ENCODE measurements at places on chromosomes 12 and 14. TPM values are rescaled to one million over a fixed set of nuclear protein-coding genes. Genes with fewer than 3 reads are reported as not detected.
A peak's percentile ranks its signal among the peaks of the same experiment; 100 is the strongest.

The RPS6KA5 gene
- 0.86 TPM for total RNA-seq

The KLRF1 gene
- total RNA-seq = 0.32 TPM

DNA sequence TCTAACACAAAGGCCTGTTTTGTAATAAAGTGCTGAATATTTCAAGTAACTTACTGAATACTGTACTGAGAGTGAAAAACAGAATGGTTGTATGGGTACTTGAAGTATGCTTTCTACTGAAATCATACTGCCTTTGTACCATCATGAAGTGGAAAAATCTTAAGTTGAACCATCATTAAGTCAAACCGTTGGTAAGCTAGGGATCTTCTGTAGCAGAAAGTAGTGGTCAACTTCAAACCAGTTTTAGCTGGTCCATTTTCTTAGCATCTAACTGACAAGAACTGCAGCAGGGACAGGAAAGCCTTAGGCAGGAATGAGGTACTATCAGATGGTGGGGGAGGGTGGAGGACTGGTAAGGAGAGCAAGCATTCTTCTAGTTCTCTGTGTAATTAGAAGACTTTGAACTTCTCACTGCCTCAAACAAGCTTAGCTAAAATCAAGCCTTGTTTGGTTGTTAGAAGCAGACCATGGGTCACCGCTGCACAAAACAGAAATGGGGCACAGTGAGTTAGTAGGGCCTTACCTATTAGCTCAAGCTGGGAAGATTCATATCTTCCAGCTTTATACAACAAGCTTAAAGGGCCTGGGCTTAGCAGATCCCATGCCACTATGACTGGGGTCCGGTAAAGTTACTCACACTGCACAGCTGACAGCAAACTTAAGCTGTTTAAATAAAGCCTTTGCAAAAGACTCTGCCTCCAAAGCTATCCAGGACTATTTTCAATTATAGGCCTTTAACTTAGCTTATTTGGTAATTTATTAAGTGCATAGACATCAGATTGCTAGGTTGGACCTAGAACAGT is 73.8 kb downstream of the ACADS start:
- DNase-seq = no peak

DNA sequence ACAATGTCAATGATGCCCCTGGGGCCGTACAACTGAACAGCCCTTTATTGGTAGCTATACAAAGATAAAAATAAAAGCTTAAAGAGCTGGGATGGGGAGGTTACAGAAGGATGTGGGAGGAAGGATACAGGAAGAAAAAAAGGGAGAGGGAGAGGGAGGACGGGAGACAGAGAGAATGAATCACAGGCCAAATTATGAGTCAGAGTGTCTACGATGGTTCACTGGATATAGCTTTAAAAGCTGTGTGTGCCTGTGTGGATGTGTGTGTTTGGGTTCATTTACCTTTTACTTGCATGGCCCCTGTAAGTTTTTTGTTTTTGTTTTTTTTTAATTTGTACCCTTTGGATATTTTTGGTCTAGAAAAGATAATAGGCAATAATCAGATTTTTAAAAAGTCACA is 111.9 kb downstream of the CCDC60 start:
- no peak for DNase-seq

DNA sequence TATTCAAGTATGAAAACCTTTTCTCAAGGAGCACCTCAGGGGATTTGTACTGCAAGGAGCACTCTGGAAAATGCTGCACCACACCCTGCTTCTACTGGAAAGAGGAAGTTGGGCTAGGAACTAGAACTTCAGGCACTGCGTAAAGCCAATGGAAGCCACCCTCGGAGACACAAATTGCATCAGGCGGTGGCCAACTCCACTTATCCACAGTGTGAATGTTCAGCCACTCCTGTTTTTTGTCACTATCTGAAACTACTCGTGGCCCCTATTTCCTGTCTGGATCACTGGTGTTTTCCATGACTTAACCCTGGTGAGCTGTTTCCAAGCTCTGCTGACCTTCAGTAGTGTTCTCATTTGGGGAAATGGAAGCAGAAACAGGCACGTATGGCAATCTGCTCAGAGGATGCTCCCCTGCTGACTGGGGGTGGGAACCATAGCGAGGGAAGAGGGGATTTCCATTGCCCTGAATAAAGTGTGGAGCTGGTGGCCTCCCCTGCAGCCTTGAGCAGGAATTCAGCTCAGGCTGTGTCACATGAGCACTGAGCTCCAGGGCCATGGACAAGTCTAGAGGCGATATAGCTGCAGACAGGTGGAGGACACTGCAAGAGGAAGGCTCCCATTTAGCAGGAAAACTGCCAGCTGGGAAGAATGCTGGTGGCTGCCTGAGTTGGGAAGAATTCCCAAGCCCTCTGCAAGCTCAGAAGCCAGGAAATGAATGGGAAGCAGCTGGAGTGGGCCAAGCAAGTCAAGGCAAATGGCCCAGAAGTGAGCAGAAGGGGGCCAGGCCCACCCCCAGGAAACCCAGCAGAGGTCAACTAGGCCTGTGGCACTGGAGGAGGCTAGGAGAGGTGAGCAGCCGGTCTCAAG is 50.5 kb upstream of the RAP1B start:
- peak; percentile 51 for DNase-seq

The LRTM2 gene
- not detected for total RNA-seq

Measured in fibroblast of villous mesenchyme (primary cell).